Heart left ventricle (tissue), 16 donors: ENCODE measurements at places on chromosomes 2 and 18. TPM values are rescaled to one million over a fixed set of nuclear protein-coding genes. Genes with fewer than 3 reads are reported as not detected.

- DNase-seq: peak; percentile 14
Observed at GRCh38 chr2:230124757-230125431, 56.2 kb upstream of the SLC16A14 start.

- DNase-seq: no peak
Observed at GRCh38 chr2:3870222-3870621, 166.8 kb downstream of the DCDC2C start.

CDKL4 gene
- not detected for total RNA-seq

IL37 gene
- not detected for total RNA-seq

ELMOD3 gene
- total RNA-seq: 11.3 TPM
